Adrenal gland (tissue), 19 donors: ENCODE measurements at places on chromosomes 2 and 18. TPM values are rescaled to one million over a fixed set of nuclear protein-coding genes. Genes with fewer than 3 reads are reported as not detected.

TSPYL6 gene
- total RNA-seq, result not detected

COL4A3 gene
- total RNA-seq, result 51.0 TPM

MBOAT2 gene
- 0.24 TPM for total RNA-seq

GALR1 gene
- 1.3 TPM for total RNA-seq

KIF5C gene
- 22.2 TPM for total RNA-seq

PKDCC gene
- 41.3 TPM for total RNA-seq

GATA6 gene
- total RNA-seq, result 137 TPM

CYP26B1 gene
- 6.0 TPM for total RNA-seq

RBKS gene
- 11.1 TPM for total RNA-seq

ANKRD30BL gene
- not detected for total RNA-seq

SPATA3 gene
- not detected for total RNA-seq

SERPINB13 gene
- not detected for total RNA-seq

ONECUT2 gene
- not detected for total RNA-seq

CPO gene
- 0.74 TPM for total RNA-seq

LYPD6B gene
- 0.28 TPM for total RNA-seq
